ENCODE measurements at places on chromosomes 7 and 10.

DNA sequence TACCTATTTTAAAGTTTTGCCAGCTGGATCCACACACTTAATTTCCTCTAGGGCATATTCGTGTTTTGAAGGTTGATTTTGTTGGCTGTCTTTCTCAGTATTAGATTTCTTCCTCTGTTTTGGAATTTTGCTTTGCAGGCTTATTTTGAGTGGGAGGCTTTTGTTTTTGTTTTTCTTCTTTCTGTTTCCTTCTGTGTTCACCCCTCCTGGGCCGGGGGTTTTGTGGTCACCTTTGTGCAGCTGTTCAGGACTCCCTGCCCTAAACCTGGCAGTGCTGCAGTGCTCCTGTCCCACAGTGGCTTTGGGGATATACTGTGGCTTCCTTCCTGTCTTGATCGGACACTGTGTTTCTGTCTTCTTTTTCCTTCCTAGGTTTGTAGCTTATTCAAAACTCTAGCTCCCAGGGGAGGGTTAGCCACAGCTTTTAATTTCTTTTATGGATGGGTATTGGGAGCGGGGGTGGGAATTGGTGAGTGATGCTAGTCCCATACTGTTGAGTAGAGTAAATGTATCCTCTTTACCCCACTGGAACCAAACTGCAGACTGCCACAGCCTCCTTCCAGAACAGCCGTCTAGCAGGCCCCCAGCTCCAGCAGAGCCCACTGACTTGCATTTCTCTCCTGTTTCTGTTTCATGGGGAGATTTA is 228.7 kb upstream of the FZD8 start:
- no peak for DNase-seq

DNA sequence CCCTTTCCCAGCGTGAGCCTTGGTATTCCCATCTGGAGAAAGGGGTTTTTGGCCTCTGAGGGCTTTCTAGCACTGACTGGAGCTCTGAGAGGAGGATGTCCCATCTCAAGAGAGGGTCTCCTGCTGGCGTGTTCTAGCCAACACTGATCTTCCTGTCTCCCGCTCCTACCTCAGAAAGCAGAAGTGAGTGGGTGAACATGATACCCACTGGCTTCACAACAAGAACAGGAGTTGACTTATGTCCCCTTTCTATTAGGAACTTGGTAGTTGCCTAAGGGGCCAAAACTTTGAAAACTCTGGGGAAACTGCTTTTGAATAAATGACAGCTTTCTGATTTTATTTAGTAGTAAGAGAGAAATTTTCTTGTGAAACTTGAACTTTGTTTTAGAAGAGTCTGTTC is 113.1 kb upstream of the ADCY1 start:
- DNase-seq = no peak

DNA sequence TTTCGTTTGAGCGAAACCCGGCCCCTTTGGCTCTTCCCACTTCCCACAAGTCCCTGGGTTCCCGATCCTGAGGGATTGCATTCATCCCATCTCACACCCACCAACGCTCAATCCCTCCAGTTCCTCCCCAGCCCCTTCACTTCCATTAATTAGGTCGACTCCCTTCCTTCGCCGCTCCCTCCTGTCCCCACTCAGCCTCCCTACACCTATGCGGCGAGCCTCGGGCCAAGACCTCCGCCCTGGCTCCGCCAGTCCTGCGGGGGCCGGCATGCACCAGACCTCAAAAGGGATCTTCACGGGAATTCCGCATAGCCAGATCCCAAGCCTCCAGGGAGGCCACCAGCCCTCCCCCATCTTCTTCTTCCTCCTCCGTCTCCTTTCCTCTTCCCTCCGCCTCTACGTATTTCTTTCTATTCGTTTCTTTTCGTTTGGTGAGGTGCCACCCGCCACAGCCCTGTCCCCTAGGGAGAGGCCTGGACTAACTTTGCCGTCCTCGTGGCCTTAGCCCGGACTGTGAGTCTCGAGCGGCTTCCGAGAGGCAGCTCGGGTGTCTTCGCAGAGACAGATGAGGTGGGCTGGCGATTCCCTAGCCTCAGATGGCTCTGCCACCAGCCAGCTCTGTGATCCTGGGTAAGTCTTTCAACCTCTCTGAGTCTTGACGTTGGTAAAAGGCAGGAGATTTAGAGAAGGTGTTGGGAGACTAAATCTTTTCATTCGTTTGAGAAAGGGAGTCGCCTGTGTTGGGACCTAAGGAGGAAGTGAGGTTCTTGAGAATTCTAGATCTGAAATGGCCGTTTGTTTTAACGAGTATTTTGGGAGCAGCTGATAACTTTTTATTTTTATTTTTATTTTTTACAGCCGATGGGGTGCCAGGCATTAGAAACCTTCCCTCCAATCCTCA is 8.1 kb upstream of the LBX1 start:
- no peak for DNase-seq

DNA sequence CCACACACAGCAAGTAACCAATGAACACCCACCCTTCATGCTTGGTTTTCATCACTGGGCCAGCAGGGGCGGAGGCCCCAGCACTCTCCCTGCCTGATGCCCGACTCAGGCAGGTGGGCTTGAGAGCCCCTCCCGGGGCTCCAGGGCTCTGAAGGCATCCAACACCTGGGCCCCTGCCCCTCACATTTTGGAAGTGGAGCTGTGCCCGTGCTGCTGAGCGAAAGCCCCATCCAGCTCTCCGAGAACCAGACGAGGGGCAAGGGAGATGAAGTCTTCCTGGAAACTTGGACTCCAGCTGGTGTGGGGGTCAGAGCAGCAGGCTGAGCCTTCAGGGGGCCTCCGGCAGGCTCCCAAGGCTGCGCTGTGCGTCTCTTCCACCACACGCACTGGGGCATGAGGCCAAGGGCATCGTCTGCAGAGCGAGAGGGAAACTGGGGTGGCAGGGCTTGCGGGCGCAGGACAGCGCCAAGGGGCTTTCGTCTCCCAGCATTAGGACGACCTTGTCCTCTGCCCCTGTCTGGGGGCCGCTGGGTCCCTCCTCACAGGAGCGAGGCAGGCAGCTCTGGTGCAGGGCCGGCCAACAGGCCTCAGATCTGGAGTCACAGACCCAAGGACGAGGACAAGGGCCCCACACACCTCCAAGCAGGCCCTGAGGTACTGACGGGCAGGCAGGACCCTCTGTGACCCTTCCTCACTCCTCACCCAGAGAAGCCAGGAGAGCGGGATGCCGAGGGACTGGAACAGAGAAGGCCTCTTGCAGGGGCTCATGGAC is 108.3 kb upstream of the FAM20C start:
- no peak for DNase-seq

- no peak for DNase-seq
Observed at GRCh38 chr7:34662058-34662708, 4.2 kb downstream of the NPSR1 start.

- DNase-seq = no peak
Observed at GRCh38 chr7:23811540-23811939, 101.5 kb downstream of the STK31 start.
